ENCODE measurements at places on chromosomes 16 and 17.

GRCh38 chr17:2517539-2517938 is 5.9 kb upstream of the METTL16 start:
- DNase-seq: no peak

- DNase-seq: peak; percentile 51
Measured at GRCh38 chr16:28292731-28293600, 641 bp downstream of the SBK1 start.

DNA sequence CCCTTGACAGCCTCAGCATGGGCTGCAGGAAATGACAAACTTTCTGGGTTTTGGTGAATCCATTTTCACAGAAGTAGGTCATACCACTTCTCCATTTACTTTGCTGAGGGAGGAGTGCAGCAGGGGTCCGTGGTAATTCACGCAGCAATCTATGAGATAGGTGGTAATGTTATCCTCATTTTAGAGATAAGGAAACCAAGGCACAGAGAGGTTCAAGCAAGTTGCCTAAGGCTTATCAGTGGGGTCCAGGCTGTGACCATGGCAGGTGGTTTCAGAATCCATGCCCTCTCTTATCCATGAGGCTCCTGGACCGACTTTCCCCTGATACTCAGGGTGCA is 12.6 kb downstream of the TBX4 start:
- DNase-seq: no peak

- DNase-seq: no peak
Measured at GRCh38 chr17:74297941-74298340, 23.9 kb downstream of the DNAI2 start.

- no peak for DNase-seq
Measured at GRCh38 chr16:54287131-54288029, 793 bp upstream of the IRX3 start.

GRCh38 chr17:27893841-27894503 is 807 bp upstream of the LYRM9 start:
- no peak for DNase-seq

GRCh38 chr16:67940446-67941089 is 3.4 kb downstream of the LCAT start:
- no peak for DNase-seq

GRCh38 chr16:75108792-75109731 is 7.5 kb downstream of the LDHD start:
- DNase-seq: peak; percentile 67

DNA sequence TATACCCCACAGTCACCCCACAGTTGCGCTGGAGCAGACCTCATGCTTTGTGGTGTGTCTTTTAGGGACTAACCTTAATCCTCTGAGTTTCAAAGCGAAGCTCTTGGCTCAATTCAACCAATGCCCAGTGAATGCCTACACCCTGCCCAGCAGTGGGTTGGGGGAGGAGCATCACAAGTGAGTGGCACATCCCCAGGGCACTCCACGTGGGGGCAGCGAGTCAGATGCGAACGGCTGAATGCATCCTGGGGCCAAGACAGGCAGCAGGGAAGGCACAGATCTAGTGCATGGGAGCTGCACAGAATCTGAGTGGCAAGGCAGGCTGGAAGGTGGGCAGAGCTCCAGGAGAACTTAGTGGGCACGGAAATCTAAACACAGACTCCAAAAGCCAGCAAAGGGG is 39.2 kb downstream of the IFT140 start:
- no peak for DNase-seq

GRCh38 chr17:38621538-38621937 is 15.8 kb upstream of the SRCIN1 start:
- no peak for DNase-seq

- DNase-seq: no peak
Measured at GRCh38 chr17:59141860-59142259, 13.1 kb downstream of the SKA2 start.

- DNase-seq: no peak
Measured at GRCh38 chr16:6636457-6636856, 696.2 kb upstream of the RBFOX1 start.

- DNase-seq: no peak
Measured at GRCh38 chr16:28068976-28069375, 5.5 kb upstream of the GSG1L start.

DNA sequence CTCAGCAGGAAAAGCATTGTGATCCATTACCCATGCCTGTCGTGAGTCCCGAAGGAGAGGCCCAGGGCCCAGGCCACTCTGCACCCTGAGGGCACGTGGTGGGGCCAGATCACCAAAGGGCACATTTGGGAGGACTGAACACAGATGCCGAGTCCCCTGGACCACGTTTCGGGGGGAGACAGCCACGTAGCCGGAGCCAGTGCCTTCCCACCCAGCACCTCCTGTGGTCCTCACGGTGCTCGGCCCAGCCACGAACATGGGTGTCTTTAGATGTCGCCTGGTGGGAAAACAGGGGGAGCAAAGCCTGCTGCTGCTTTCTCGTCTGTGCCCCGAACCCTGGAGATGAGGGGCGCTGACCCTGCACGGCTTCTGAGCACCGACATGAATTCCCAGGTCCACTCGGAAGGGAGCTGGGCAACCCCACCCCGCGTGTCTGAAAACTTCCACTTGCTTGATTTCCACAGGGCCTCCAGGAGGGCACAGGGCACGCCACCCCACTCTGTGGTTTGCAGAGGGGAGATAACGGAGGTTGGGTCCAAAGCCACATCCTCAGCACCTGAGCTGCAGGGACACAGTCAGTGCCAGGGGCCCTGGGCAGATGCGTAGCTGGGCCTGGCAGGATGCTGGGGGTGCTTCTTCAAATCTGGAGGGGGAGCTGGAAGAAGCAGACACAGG is 14.4 kb downstream of the CBFA2T3 start:
- DNase-seq: no peak

- no peak for DNase-seq
Measured at GRCh38 chr17:7328840-7329373, at the start of gene NEURL4. TSS of gene NEURL4 (minus strand) at chr17:7329335. CDS start at chr17:7329312, 23 bp downstream.

DNA sequence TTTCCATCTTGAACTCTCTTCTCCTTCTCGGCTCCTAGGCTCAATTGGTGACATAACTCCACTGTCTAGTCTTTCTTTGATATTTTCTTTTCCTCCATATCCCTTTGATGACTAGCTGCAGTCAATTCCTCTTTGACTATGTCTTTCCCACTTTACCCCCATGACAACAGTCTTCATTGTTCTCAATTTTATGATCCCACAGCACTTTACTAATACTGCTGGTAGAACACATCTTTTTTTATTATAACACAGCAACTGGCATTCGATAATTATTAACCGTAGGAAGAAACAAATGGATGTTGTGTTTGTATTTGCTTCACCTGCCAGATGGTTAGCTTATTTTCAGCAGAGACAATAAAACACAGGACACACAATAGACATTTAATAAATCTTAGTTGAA is 1.3 kb downstream of the KRTAP3-3 start:
- DNase-seq: no peak

- DNase-seq: no peak
Measured at GRCh38 chr17:83030432-83030831, 49.0 kb upstream of the METRNL start.

- DNase-seq: no peak
Measured at GRCh38 chr16:25593260-25593659, 98.5 kb upstream of the HS3ST4 start.

- no peak for DNase-seq
Measured at GRCh38 chr16:1911467-1912214, 6.6 kb downstream of the HS3ST6 start.

Measured in right lung (tissue), 10 donors.